Type B pancreatic cell (in vitro differentiated cells): ENCODE measurements at places on chromosomes 11 and 22.
A peak's percentile ranks its signal among the peaks of the same experiment; 100 is the strongest.

- no peak overlapping the region for H3K4me3 ChIP-seq
- no peak overlapping the region for H3K27ac ChIP-seq
- no peak for DNase-seq
Measured at GRCh38 chr22:37472418-37473006, 13.7 kb downstream of the MFNG start.

DNA sequence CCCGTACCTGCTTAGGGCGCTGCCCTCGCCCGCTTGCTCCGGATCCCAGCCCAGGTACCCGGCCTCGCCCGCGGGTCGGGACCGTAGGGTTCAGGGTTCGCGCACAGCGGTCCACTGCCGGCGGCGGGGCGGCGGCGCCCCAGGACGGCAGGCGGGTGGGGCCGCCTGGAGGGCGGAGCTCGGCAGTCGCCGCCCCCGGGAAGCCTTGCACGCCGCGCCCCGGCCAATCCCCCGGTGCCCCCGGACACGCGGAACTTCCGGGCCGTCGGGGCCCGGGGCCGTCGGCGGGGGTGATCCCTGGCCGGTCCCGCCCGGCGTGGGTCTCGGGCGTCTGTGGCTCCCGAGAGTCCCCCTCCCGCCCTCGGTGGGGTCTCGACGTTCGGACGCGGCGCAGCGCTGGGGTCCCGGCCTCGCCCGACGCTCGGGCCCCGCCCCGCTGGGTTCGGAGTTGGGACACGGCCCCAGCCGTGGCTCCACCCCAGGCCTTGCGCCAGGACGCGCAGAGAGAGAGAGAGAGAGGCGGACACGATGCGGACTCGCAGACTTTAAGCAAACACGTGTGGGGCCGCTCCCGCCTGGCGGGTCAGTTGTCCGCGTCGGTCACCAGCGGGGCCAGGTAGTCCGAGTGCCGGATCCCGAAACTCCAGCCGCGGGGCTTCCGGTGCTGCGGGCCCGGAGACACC is at the start of gene TYMP:
Gene TYMP, minus strand, starts transcription at position 116 of the 683 bp plus-strand sequence. CDS start 303 bp downstream, outside the sequence.
- peak within 1 kb of the TSS; percentile 71 for H3K4me3 ChIP-seq
- DNase-seq: no peak
- peaks cover 17% of the 10 kb centered on the region for H3K4me1 ChIP-seq
- H3K36me3 ChIP-seq: no peaks in the 10 kb centered on the region
- H3K27me3 ChIP-seq: peaks cover 52% of the 10 kb centered on the region
- no peak within 1 kb of the TSS for H3K27ac ChIP-seq

DNA sequence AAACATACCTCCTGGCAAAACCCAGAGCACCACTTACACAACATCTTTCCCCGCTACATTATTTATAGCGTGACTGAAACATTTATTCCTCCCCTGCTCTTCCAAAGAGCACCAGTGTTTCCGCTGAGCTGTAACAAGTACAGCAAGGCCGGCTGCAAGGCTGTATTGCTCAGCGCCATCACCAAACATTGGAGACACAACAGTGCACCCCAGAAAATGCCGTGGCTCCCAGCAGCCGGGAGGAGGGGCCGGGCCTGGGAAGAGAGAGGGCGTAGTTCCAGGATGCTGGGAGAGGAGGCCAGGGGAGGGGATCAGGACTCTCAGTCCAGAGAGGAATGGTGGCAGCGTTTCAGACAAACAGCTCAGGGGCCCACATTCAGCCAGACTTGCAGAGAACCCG is 133.2 kb downstream of the DSCAML1 start:
- DNase-seq: no peak
- H3K27me3 ChIP-seq: peaks cover 11% of the 10 kb centered on the region
- no peaks in the 10 kb centered on the region for H3K36me3 ChIP-seq
- peaks cover 20% of the 10 kb centered on the region for H3K4me1 ChIP-seq
- peak overlapping the region; percentile 68 for H3K4me3 ChIP-seq
- peak overlapping the region; percentile 43 for H3K27ac ChIP-seq

GRCh38 chr11:80084608-80085007 is 643.8 kb upstream of the TENM4 start:
- no peak overlapping the region for H3K4me3 ChIP-seq
- no peak for DNase-seq
- no peaks in the 10 kb centered on the region for H3K27me3 ChIP-seq

GRCh38 chr22:23068832-23069385 is 1.4 kb upstream of the GNAZ start:
- H3K27me3 ChIP-seq: peaks cover 18% of the 10 kb centered on the region
- peak; percentile 49 for DNase-seq
- H3K4me3 ChIP-seq: peak overlapping the region; percentile 92
- peaks cover 17% of the 10 kb centered on the region for H3K4me1 ChIP-seq

GRCh38 chr11:106959800-106960199 is 58.5 kb downstream of the GUCY1A2 start:
- H3K4me1 ChIP-seq: peaks cover 20% of the 10 kb centered on the region
- no peak overlapping the region for H3K4me3 ChIP-seq
- H3K36me3 ChIP-seq: peaks cover 3% of the 10 kb centered on the region
- H3K27ac ChIP-seq: peak overlapping the region; percentile 54

GRCh38 chr22:35921777-35922176 is 106.8 kb downstream of the RBFOX2 start:
- no peak for DNase-seq
- H3K4me3 ChIP-seq: no peak overlapping the region
- H3K4me1 ChIP-seq: peaks cover 37% of the 10 kb centered on the region
- H3K27me3 ChIP-seq: no peaks in the 10 kb centered on the region
- H3K36me3 ChIP-seq: peaks cover 4% of the 10 kb centered on the region
- H3K27ac ChIP-seq: peak overlapping the region; percentile 40

GRCh38 chr22:17638182-17638431 is 450 bp upstream of the BCL2L13 start:
- H3K36me3 ChIP-seq: peaks cover 8% of the 10 kb centered on the region
- peaks cover 9% of the 10 kb centered on the region for H3K4me1 ChIP-seq
- H3K4me3 ChIP-seq: peak overlapping the region; percentile 92
- H3K27ac ChIP-seq: peak overlapping the region; percentile 100
- no peaks in the 10 kb centered on the region for H3K27me3 ChIP-seq
- no peak for DNase-seq

GRCh38 chr22:49789289-49790141 is 38.2 kb downstream of the BRD1 start:
- H3K4me1 ChIP-seq: peaks cover 11% of the 10 kb centered on the region
- no peak overlapping the region for H3K4me3 ChIP-seq
- peaks cover 15% of the 10 kb centered on the region for H3K36me3 ChIP-seq
- peak; percentile 59 for DNase-seq
- H3K27ac ChIP-seq: peak overlapping the region; percentile 39

DNA sequence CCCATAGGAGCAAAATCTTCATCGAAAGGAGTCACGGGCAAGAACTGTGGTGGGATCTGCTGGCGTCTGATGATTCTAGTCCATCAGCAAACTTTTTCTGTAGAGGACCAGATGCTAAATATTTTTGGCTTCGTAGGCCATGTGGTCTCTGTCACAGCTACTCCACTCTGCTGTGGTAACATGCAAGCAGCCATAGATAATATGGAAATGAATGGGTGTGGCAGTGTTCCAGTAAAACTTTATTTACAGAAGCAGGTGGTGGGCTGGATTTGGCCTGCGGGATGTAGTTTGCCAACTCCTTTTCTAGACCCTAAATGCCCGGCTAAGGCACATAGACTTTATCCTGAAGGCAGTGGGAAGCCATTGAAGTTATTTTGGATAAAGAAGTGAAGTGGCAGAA is 32.9 kb downstream of the BMAL1 start:
- no peak for DNase-seq
- no peaks in the 10 kb centered on the region for H3K36me3 ChIP-seq
- no peak overlapping the region for H3K27ac ChIP-seq
- H3K4me1 ChIP-seq: no peaks in the 10 kb centered on the region
- H3K4me3 ChIP-seq: no peak overlapping the region
- no peaks in the 10 kb centered on the region for H3K27me3 ChIP-seq

DNA sequence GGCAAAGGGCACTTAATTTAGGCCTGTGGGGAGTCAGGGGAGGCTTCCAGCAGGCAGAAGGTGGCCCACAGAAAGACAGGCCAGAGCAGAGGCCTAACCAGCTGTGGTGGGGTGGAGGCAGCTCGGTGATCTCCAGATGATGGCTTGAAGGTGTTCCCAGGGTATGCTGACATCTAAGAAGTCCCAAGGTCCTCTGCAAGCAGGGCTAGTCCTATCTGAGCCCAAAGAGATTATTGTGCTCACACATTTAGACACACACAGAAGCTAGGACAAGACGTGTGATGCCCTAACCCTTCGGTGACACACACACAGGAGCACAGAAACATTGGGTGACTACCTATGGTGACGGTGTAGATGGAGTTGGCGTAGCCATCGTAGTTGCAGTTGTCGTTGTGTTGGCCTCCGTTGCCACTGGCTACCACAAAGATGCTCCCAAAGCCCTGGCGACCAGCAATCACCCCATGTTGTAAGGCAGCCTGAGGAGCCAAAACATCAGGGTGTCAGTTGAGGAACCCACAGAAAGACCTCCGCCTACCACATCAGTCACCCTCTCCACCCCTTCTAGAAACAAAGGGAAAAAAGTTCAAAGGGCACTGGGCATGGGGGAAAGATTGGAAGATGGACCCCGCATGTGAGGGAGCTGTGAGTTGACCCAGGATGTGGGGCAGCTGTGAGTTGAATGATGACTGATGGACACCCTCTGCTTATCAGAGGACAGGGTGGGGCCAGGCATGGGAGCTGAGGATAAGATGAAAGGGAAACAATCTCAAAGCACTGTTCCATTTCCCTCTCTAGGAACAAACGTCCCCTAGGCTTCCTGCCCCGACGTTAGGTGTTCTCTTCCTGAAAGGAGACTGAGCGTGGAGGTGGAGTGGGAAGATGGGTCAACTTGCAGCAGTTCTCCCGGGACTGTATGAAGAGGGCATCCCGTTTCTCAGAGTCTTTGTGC is 7.9 kb downstream of the PCSK7 start:
- H3K27ac ChIP-seq: no peak overlapping the region
- peaks cover 12% of the 10 kb centered on the region for H3K36me3 ChIP-seq
- no peaks in the 10 kb centered on the region for H3K27me3 ChIP-seq
- no peak for DNase-seq

GRCh38 chr11:114243461-114244372 is 52.5 kb upstream of the NNMT start:
- no peak for DNase-seq
- no peak overlapping the region for H3K4me3 ChIP-seq
- peaks cover 55% of the 10 kb centered on the region for H3K27me3 ChIP-seq
- H3K4me1 ChIP-seq: peaks cover 5% of the 10 kb centered on the region

- H3K4me3 ChIP-seq: no peak overlapping the region
- peaks cover 7% of the 10 kb centered on the region for H3K36me3 ChIP-seq
- DNase-seq: no peak
- H3K27ac ChIP-seq: no peak overlapping the region
Measured at GRCh38 chr11:112995423-112996090, 34.3 kb downstream of the NCAM1 start.

DNA sequence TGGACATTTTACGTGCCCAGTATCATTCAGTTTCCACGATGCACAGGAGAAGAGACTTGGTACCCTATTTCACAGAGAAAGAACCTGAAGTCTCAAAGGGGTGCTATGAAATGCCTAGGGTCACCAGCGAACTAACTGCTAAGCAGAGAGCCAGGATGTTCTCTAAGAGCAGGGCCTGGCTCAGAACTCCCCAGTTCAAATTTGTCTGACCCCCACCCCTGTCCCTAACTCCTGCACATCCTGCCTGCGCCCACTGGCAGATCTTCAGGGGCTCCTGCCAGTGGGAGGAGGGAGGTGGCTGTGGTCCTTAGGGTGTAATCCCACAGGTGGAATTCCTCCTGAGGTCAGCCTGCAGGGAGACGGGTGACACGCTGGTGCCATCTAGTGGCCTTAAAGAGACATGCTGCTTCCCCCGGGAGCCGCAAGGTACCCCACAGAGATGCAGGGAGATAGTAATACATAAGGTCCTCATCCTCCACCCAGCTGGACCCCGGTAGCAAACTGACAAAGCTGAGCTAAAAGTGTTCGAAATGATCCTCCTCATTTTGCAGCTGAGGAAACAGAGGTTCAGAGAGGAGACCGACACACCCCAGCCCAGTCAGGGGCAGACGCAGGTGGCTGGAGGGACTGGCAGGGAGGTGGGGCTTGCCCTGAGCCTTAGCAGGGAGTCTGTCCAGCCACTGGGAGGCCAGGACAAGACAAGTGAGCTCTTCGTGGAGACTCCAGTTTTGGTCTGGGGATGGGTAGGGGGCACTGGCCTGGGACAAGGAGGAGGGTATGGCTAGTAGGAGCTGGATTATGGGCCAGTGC is 34.1 kb downstream of the MB start:
- H3K27ac ChIP-seq: no peak overlapping the region
- peaks cover 4% of the 10 kb centered on the region for H3K27me3 ChIP-seq
- no peak overlapping the region for H3K4me3 ChIP-seq
- H3K4me1 ChIP-seq: peaks cover 5% of the 10 kb centered on the region

DNA sequence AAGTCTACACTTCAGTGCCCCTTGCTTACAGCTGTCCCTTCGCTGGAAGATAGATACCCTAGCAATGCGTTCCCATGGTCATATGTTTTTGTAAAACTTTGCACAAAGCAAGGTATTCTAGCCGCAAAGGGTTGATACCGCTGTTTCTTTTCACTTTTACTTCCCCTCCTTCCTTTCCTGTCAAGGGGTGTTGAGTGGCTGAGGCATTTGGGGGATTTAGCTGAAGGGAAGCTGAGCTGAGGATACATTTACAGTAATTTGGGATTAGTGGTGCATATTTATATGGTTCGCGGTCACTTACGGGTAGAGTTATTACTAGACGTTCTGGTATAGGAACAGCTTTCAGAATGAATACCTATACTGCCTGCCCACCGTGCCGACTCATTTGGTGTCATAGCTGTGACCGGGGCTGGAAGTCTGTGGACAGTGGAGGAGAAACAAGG is 86.9 kb upstream of the WNT11 start:
- DNase-seq: no peak
- no peaks in the 10 kb centered on the region for H3K27me3 ChIP-seq
- no peak overlapping the region for H3K4me3 ChIP-seq

DNA sequence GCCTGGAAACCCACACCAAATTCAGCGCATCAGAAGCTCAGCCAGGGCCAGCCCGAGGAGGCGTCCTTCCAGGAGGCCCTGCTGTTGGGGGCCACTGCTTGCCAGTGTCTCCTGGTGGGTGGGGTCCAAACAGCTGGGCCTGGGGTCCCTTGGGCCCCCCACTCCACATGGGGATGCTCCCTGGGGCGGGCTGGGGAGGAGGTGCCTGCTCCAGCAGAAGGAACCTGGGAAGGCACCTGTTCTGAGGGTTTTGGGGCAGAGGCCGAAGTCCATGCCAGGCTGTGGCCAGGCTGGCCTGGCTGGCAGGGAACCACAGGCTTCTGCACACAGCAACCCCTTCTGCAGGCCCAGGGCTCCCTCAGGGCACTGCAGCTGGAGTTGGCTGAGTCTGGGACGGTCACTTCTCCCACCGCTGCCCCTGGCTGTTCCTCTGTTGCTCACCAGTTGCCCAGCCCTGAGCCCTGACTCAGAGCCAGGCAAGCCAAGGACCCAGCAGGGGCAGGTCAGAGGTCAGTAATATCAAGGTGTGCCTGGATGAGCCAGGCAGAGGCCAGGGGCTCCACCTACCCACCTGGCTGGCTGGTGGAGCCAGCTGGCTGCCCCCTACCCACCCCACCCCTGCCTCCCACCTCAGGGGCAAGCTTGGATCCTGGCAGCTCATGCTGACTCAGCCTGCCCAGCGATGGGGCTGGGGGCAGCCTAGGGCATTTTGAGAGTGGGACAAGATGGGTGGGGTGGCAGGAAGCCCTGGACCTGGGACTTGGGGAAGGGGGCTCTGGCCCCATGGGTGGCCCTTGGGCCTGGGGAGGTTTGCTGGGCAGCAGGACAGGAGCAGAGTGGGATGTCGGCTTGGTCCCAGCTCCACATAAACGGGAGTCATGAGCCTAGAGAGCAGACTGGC is 12.0 kb upstream of the PHLDA2 start:
- no peak for DNase-seq
- H3K27ac ChIP-seq: no peak overlapping the region
- H3K4me1 ChIP-seq: peaks cover 3% of the 10 kb centered on the region
- no peak overlapping the region for H3K4me3 ChIP-seq
- H3K36me3 ChIP-seq: peaks cover 21% of the 10 kb centered on the region
- peaks cover 6% of the 10 kb centered on the region for H3K27me3 ChIP-seq

GRCh38 chr11:131463162-131463561 is 92.7 kb downstream of the NTM start:
- no peaks in the 10 kb centered on the region for H3K36me3 ChIP-seq
- no peak overlapping the region for H3K27ac ChIP-seq
- no peak overlapping the region for H3K4me3 ChIP-seq
- DNase-seq: no peak
- H3K4me1 ChIP-seq: peaks cover 27% of the 10 kb centered on the region
